ENCODE measurements at places on chromosomes 13 and 19.

GRCh38 chr13:93476175-93476574, 249.6 kb downstream of the GPC6 start:
- DNase-seq: peak; percentile 80

- DNase-seq: no peak
These were observed 25.1 kb downstream of the CPB2 start for GRCh38 chr13:46079770-46080169.

GRCh38 chr13:44174769-44175425, 198.7 kb upstream of the SERP2 start:
- DNase-seq: peak; percentile 66

GRCh38 chr13:25771202-25771601, 280.6 kb downstream of the SHISA2 start:
- no peak for DNase-seq

DNA sequence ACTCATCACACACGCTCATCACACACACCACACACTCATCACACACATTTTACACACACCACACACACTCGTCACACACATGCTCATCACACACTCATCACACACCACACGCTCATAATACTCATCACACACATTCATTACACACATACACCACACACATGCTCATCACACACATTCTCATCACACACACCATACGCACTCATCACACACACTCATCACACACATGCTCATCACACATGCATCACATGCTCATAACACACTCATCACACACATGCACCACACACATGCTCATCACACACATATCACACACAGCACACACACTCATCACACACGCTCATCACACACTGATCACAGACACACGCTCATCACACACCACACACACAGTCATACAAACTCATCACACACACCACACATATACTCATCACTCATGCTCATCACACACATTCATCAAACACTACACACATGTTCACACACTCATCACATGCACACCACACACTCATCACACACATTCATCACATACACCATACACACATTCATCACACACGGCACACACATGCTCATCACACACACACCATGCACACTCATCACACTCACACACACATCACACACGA, 247.1 kb upstream of the SGCG start:
- DNase-seq: no peak

DNA sequence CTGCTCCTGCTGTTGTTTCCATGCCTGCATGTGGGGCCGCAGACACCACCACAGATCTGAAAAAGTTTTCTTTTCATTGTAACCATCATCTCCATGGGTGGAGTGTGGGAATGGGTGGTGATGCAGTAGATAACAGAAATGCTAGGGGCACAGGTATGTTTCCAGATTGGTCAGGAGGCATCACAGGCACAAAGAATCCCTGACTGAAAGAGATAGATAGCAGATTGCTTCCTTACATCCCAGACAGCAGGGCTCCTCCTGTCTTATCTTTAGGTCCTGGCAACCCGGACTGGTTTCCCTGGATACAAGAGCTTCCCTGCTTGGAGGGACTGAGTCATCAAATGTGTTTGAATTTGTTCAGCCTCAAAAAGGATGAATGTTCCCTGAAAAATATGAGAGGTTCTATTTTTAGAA, 1937.6 kb downstream of the PCDH9 start:
- peak; percentile 16 for DNase-seq

- peak; percentile 94 for DNase-seq
These were observed 47.7 kb upstream of the USPL1 start for GRCh38 chr13:30569901-30570576.

- DNase-seq: peak; percentile 13
These were observed 20.7 kb downstream of the CLDN10 start for GRCh38 chr13:95573221-95573620.

DNA sequence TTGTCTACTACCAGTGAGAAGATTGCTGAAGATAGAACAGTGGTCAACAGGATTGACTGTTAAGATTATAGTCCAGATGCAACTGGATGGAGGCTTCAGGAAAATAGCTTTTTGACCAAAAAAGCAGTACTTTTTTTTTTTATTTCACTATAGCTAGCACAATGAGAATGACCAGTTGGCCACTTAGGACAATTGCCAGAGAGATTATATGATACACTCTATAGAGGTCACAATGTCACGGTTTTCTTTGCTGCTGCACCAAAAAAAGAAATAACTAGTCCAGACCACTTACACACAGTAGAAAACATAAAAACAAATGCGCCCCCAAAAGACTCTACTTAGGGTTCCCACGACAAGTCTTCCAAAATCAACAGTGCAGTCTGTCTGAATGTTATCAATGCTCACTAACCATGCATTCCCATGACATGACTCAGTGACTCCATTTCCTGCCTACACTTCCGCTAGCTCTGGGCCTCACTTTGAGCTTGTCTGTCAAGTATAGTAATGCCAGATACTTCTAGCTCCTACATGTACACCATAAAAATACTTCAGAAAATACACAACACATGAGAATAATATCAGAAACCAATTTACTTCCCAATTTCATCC, 209.1 kb upstream of the STARD13 start:
- peak; percentile 77 for DNase-seq

DNA sequence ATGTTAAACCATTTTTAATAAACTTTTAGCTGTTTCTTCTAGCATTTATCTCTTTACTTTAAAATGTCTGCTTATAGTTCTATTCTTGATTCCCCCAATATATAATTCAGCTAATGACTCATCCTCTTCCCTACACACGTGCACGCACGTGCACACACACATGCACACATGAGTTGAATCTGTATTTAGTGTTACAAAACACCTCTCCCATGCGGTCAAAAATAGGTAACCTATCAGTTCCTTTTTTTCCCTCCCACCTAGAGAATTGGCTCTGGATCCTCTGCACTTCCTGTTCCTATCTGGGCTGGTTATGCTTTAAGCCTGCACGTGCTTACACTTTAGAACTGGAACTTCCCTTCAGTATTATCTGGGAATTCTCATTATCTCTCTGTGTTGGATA, 144.1 kb downstream of the PAN3 start:
- DNase-seq: no peak

DNA sequence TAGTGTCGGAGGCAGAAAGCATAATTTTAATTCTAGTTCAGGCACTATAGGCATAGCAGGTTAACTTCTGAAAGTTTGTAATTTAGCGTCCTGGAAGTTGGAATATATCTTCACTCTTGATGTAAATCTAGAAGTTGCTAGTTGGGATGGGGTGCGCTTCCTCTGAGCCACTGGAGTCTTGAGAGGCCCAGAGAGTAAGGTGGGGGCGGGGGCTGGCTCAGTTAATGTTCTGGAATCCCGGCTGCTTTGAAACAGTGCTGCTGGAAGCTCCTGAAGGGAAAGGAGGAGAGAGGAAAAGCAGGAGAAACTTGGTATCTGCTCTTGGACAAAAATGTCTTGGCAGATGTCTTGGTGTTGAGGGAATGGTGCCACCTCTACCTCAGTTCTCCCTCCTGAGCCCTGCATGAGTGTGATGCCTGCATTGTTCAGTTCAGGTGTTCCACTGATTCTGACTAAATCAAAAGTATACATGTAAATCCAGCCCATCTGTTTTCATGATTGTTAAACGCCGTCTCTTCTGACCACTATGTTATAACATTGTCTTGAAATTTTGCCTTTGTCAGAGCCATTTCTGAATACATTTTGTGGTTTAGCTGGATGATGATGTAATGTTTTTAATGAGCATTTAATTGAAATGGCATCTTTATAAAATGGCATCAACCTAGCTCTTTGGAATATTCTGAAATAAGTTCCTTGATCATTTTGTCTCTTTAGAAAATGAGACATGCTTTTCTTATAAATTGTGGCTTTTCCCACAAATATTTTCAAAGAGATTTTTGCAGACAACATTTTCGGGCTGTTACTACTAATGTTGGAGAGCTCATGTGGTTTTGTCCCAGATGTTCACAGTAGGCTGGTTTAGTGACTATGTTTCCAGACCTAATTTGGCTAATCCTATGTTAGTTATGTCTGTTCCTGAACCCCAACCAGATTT, 202.7 kb downstream of the SHISA2 start:
- DNase-seq: peak; percentile 5

DNA sequence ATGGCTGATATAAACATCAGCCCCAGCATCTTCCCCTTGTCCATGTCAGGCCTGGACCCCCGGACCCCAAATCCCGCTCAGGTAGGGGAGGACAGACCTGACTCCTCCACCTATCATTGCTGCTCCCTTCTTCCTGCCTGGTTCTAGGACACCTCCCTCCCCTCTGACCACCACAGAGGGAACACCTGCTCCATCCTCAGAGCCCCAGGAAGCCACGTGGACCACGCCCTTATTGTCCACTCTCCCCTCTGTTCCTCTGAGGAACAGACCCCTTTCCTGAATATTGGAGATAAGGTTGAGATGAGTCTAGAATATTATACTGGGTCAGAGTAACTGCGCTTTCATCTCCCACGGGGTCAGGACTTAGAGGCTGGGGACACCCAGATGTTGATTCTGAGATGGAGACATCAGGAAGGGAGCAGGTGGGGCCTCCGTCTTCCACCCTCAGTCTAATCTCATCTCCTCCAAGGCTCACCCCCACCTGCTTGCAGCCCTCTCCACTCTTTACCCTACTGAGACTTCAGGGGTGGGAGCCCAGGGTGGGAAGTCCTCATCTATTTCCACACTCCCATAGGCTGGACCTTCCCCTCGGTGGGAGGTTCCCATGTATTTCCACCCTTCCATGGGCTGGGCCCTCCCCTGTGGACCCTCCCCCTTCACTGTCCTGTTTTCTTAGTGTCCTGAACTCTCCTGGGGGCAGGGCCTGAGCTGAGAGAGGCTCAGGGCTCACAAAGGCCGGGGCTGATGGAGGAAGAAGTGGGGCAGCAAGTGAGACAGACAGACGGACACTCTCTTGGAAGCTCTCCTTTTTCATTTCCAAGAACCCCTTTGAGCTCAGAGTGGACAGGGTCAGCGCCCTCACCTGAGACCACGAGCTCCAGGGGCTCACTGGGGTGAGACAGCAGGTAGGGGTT, 2.7 kb downstream of the LILRA4 start:
- DNase-seq: no peak

GRCh38 chr13:36347531-36348210, 1.5 kb upstream of the SPART start:
- no peak for DNase-seq

DNA sequence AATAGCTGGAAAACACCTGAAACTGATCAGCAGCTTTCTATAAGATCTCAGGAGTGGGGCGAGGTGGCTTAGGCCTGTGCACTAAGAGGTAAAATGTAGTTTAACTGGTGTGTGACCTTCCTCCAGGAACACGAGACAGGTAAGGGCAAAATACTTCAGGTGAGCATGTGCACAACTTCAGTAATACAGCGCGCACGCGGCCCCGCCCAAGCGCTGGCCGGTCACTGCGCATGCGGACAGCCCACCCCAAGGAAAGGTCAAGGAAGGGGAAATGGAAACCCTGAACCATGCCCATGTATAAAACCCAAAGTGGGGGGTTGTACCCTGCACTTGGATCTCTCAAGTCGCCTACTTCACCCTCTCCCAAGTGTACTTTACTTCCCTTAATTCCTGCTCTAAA, 49.4 kb upstream of the ARHGEF7 start:
- DNase-seq: no peak

- DNase-seq: peak; percentile 95
These were observed 811 bp upstream of the PRMT1 start for GRCh38 chr19:49676136-49676783.

- peak; percentile 48 for DNase-seq
These were observed 6.5 kb downstream of the ARHGEF18 start for GRCh38 chr19:7355151-7355820.

- no peak for DNase-seq
These were observed 906.3 kb downstream of the PCDH9 start for GRCh38 chr13:66323745-66324347.

- DNase-seq: no peak
These were observed 354.9 kb upstream of the SPRY2 start for GRCh38 chr13:80695841-80696240.

DNA sequence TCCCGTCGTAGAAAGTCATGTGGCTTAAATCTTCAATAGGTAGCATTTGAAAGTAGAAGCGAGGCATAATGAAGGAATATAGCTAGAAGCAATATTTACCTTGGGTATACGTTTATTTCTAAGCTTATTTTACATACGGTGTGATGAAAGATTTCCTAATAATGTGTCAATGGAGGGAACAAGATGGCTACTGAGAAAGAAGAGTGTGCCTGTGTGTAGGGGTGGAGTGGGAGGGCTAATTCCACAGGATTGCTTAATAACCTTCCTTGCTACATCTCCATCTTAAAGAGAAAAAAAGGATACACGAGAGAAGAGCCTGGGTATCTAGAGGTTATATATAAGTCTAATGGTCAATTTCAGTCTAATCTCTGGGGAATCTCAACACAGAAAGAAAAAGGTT, 2.0 kb downstream of the SPART start:
- DNase-seq: peak; percentile 80

Data from AG10803 (cell line).